ENCODE measurements at places on chromosomes 12 and 14.

DNA sequence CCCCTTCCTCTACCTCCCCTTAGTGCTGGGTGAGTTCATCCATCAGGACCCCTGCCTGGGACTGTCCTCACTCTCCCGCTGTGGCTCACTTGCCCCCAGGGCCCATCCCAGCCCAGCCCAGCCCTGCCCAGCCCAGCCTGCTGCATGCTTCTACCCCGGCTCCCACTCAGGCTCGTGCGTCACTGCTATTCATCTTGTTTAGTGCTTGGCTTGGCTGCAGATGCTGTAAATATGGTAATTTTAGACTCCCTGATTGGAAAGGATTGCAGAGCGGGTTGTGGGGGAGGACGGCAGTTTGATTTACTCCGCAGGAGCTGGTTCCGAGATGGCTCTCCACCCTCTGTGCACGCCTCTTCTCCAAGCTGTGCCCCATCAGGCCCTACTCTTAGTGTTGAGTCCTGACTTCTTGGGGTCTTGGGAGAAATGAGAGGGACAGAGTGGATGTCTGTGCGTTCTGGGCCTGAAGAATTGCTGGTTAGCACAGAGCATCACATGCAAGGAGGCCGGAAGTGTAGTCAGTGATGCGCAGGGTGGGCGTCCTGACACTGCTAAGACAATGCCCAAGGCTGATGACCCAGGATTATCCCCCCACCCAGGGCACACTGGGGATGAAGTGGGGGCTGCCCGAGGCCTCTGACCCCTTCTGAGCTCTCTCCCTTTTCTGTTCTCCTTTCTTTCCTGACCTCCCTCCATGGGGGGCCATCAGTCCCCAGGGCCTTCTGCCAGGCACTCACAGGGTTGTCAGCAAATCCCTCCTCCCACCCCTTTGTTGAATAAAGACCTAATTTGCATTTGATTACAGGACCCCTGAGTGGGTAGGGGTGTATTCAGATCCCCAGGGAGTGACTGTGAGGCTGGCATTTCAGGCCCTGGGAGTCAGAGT, 244.4 kb downstream of the ZFP36L1 start:
- no peak for DNase-seq

DNA sequence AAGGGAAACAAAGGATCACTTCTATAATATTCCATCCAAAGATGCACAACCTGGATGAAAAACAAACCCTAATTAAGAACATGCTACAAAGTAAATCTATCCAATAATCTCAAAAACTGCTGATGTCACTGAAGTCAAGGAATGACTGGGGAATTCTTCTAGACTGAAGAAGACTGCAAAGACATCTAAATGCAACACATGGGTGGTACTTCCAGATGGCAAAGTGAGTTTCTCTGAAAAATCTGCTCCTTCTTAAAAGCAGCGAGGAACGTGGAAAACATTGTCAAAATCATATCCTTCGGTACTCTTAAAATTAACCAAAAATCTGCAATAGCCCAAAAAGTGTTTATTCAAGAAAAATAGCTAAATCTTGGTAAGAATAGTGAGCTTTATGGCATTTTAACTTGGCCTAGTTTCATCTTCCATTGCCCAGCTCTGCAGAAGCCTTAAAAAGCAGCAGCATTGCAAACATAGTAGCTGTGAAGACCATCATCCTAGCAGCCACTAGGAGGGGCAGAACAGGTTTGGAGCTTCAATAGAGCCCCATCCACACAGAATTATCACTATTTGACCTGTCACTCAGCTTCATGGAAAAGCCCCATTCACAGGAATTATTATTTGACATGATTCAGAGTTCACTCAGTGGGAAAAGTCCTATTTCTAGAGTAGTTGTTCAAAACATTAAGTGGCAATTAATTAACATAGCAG, 7.4 kb downstream of the CLEC14A start:
- DNase-seq: no peak

- no peak for DNase-seq
These were observed 39.3 kb upstream of the RTRAF start for GRCh38 chr14:51950007-51950406.

DNA sequence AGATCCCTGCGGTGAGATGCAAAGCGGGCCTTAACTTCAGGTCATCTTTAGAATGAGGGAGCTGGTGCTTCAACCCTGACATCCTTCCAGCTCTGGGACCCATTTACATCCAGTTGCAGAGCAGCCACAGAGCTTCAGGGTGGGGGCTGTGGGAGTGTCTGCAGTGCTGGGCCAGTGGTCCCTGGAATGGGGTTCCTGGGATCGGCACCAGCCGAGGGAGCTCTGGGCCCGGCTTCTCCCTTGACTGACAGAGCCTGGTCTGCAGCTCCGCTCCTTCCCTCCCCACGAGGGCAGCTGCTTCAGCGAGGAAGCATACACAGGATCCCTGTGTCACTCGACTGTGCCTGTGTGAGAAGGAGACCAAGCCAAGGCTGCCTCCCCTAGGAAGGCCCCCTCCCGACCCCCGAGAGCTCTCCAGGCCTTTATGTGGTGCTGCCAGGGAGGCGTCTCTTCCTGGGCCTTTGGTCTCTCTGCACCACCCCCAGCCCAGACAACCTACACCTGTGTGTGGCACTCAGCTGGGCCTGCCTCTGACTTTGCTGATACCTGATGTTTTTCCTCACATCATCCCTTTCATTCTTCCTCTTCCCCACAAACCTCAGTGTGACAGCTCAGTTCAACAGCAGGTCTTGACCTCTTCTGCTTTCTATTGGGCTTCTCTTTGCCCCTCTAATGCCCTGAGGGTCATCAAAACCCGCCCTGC, 48.1 kb upstream of the RIN3 start:
- DNase-seq: no peak

DNA sequence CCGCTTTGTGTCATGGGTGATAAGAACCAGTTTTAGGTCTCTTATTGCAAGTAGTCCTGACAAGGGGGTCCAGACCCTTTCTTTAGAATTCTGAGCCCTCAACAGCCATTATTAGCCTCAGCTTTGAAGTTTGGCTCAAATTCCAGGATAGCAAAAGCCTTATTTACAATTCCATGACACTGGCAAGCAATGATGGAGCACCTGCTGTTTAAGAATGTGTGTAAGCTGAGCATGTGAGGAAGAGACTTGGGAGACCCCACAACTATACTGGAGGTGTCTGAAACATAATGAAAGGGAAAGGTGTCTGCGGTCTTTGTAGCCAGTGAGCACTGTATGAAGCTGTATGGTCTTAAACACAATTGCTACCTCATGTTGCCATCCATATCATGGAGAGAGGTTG, 119.8 kb downstream of the TBX5 start:
- DNase-seq: no peak
